ENCODE measurements at places on chromosomes 4 and X. TPM values are rescaled to one million over a fixed set of nuclear protein-coding genes. Genes with fewer than 3 reads are reported as not detected.

HS3ST1 gene
- total RNA-seq = 0.64 TPM

RGN gene
- 1.5 TPM for total RNA-seq

CXorf49B gene
- total RNA-seq = not detected

TMPRSS11D gene
- not detected for total RNA-seq

SLC16A2 gene
- total RNA-seq = 10.7 TPM

SNCA gene
- not detected for total RNA-seq

SH3TC1 gene
- 64.5 TPM for total RNA-seq

SMIM10 gene
- total RNA-seq = 11.7 TPM

ATP2B3 gene
- total RNA-seq = 0.32 TPM

APOO gene
- total RNA-seq = not detected

STS gene
- 7.2 TPM for total RNA-seq

HTR2C gene
- total RNA-seq = not detected

RHOXF1 gene
- not detected for total RNA-seq

DUSP21 gene
- total RNA-seq = not detected

PAGE2 gene
- total RNA-seq = not detected

LRAT gene
- not detected for total RNA-seq

RNF212 gene
- total RNA-seq = not detected

SRPK3 gene
- 4.5 TPM for total RNA-seq

P2RY8 gene
- total RNA-seq = 2.2 TPM

ZNF185 gene
- not detected for total RNA-seq

PFKFB1 gene
- total RNA-seq = not detected

Measured in ascending aorta (tissue), 2 donors.